ENCODE measurements at places on chromosomes 1 and 21.
A peak's percentile ranks its signal among the peaks of the same experiment; 100 is the strongest.

DNA sequence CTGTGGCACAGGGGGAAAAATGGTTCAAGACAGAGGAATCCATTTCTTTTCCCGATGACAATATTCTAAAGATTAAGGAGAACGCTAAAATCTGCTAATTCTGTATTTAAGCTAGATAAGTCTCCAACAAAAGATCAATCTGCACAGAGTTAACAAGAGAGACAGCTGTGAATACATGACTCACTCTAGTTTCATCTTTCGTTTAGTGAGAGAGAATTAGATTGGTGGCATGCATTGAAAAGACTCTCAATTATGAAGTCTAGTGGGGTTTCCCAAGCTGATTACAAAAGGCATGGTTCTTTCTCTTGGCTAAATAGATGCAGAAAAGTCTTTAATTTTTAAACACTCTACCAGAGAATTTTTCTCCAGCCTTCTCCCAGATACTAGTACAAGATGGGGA lies 34.4 kb downstream of the CAPN9 start:
- DNase-seq, result no peak

GRCh38 chr1:207815466-207815865 lies 63.6 kb downstream of the CD46 start:
- no peak for DNase-seq

GRCh38 chr1:2983319-2983705 lies 38.0 kb upstream of the ACTRT2 start:
- no peak for DNase-seq

DNA sequence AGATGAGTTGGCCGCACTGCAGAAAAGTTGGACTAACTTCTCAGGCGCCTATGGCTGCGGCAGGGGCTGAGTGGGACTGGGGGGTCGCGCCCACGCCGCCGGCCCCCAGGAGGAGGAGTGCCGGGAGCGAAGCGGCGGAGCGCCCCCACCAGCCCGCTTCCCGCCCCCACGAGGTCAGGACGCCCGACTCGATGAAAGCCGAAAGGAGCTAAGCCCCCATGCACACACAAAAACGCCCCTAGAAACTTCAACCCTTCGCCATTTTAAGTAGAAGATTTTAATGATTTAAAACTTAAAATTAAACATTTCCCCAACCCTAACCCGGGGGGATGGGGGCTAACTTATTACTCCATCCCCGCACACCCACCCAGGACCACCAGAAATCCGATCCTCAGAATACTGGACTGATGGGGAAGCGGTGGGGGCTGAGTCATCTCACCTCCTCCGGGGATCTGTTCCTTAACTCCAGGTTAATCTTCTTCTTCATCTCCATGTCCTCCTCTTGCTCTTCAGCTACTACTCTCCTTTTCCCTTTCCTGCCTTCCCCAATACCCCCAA lies 539 bp downstream of the ANP32E start:
- DNase-seq, result no peak

DNA sequence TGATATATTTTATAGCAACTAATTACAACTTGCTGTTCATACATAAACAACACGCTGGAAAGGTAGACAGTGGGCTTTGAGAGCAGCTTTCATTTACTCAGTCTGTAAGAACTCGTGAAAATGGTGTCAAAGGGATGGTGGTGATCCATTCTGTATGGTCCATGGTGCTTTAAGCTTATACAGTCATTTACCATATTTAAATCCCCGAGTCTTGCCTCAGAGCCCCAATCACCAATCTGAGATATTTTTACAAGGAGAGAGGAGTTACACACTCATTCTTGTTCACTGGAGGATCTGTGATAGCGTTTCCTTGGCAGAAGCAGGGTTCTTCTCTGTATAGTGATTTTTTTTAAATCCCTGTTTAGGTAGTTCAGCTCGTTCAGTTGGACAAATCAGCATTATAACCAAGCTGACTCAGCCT lies 694.6 kb downstream of the USP25 start:
- DNase-seq, result no peak

- DNase-seq, result no peak
Measured at GRCh38 chr21:35314857-35315582, 265.9 kb upstream of the RUNX1 start.

- no peak for DNase-seq
Measured at GRCh38 chr1:1618396-1619068, 3.2 kb downstream of the MIB2 start.

DNA sequence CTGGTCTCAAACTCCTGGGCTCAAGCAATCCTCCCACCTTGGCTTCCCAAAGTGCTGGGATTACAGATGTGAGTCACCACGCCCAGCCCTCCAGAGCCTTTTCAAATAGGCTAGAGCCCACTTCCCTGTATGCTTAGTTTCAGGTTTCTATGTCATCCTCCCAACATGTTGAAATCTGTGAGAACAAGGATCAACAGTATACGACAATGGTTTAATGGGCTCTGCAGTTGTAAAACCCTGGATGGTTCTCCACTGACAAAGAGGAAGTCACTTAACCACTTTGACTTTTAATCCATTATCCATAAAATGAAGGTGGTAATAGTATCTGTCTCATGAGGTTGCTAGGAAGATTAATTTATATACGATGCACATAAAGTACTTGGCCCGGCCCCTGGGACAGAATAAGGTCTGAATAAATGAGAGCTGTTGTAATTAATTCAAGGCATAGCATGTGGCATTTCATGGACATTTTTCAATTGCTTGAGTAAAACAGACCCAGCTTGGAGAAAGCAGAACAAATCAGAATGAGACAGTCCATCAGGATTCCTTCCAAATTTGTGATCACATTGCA lies 113.9 kb upstream of the ZNF648 start:
- no peak for DNase-seq

GRCh38 chr1:85061711-85062424 lies 13.6 kb upstream of the MCOLN3 start:
- DNase-seq, result peak; percentile 49

DNA sequence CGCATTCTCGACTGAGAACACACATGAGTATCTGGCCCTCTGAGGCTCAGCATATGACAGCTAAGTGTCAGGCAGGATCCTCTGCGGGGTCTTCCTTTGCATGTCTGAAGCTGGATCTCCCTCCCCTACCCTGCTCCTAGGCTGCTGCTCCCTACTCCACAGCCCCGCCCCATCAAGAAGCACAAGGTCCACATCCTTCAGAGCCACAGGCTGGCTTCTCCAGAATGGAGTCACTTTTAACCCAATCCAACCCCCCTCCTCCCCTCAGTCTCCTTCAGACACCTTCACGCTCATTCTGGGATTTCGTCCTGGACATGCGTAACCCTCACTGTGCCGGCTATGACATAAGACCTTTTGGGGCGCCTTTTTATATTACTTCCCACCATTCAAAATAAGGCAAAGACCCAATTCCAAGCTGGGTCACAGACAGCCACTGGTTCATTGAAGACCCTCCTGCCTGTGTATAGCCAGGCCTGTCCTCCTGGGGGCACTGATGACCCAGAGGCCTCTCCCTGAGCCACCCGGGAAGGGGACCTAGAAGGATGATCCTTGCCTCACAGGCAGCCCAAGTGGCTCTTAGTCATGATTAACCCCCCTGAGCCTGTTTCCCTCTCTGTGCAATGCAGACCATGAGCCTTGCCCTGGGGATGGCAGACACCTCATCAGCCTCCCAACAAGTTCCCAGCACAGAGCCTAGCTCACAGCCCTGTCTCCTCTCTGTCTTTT lies 4.7 kb downstream of the ADGRB2 start:
- no peak for DNase-seq

GRCh38 chr1:221451741-221452140 lies 290.1 kb downstream of the DUSP10 start:
- no peak for DNase-seq

DNA sequence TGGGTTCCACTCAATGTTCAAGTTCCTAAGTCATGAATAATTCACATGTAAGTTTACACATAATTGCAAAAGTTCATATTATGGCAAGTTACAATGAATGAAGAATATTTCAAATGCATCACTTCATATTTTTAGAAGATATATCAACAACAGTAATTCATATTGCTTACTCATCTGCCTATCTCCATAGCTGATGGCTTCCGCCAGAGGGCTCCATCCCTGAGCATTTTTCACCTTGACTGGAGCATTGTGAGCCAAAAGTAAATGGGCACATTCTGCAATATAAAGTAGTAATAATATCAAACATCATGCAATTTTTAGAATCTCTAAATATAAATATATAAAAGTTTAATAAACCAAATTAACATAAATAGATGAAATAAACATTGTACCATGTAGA lies 29.8 kb downstream of the ANKRD13C start:
- DNase-seq, result no peak

DNA sequence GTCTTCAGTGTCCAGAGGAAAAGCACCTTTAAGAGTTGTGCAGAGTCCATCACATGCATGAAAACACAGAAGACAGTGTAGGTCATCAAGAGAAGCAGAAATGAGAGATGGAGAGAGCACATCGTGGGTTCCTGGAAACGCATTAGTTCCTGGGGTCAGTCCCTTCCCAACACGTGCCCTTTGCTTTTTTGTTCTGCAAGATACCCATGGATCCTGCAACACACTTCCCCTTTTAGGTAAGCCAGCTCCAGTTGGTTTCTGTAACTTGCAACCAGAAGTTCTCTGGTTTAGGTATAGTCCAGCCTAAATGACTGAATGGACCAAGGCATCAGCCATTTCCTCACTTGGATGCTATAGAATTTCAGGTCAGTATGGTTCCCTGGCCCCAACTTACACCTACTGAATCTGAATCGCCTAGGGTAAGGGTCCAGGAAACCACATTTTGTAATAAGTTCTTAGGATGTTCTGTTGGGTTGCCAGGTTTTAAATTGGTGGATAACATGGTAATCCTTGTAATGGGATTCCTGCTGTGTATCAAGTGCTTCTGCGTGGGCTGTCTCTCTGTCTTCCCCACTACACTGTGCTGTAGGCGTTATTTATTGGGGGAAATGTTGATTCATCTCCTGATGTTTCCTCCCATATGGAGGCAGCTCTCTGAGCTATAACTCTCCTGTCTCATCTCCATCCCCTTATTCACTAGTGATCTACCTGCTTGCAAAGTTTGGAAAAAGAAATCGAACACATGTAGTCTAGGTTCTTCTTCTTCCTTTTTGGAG lies 230.6 kb downstream of the TNR start:
- no peak for DNase-seq

DNA sequence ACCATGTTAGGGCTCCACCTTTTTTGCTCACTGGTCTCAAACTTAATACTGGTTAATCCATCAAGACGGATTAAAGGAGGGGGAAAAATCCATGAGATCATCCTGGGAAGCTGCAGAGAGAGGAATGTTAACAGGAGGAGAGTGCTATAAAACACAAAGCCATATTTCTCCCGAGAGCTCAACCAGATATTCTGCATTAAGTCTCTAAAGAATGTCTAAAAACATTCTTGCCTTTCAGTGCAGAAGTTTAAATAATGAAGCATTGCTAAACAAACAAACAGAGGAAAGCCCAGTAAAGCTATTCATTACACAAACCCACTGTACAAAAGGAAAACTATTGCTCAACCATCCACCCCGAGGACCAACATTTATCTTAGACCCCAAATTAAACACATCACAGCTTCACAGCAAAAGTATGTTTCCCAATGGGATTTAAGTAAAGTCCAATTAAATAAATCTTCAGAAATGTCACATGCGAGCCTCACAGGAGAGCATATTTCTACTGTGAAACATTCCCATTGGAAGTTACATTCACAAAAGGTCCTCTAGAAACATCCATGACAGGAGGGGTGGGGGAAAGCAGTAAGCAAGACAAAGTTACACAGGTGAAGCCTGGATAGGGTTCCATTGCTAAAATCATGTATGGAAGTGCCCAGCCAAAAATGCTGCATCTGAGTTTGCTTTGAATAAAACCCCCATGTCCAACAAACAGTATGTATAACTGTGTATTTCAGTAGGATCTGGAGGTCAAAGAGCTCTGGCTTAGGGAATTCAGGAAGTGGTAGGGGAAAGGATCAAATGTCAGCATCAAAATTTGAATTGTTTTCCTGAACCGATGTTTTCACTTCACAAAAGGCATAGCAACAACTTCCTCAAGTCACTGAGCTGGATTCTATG lies 23.3 kb downstream of the DUSP10 start:
- DNase-seq, result no peak

DNA sequence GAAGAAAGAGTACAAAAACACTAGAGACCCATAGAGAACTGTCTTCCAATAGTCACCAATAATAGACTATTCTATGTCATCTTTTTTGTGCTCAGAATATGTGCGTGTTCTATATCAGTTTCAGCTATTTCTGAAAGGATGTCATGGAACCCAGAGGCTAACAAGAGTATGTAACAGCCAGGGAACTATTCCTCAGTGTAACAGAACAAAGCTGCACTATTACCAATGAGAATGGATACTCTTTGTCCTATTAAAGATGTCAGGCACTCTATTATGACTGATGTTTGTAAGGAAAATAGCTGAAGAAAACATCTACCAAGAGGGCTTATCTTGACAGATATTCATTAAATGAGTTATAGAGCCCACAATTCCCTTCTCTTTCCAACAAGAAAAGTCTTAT lies 8.6 kb upstream of the LRRC8C start:
- no peak for DNase-seq

GRCh38 chr1:227946624-227947385 lies 927 bp downstream of the WNT9A start:
- peak; percentile 34 for DNase-seq

DNA sequence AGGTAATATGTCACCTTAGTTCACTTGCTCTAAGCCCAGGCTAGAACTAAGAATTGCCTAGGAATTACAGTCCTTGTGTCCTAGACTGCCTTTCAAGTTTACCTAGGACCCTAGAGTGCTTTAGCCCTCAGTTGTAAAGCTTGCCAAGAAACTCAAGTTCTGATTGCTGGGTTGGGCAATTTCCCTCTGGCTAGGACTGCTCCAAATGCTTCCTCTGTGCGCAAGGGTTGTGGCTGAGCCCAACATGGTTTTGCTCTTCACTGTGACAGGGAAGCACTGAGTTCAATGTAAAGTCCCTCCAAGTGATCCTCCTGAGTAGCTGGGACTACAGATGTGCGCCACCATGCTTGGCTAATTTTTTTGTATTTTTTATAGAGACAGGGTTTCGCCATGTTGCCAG lies 102.3 kb upstream of the NEK7 start:
- no peak for DNase-seq

GRCh38 chr1:204306076-204306475 lies 53.7 kb downstream of the PLEKHA6 start:
- DNase-seq, result no peak

DNA sequence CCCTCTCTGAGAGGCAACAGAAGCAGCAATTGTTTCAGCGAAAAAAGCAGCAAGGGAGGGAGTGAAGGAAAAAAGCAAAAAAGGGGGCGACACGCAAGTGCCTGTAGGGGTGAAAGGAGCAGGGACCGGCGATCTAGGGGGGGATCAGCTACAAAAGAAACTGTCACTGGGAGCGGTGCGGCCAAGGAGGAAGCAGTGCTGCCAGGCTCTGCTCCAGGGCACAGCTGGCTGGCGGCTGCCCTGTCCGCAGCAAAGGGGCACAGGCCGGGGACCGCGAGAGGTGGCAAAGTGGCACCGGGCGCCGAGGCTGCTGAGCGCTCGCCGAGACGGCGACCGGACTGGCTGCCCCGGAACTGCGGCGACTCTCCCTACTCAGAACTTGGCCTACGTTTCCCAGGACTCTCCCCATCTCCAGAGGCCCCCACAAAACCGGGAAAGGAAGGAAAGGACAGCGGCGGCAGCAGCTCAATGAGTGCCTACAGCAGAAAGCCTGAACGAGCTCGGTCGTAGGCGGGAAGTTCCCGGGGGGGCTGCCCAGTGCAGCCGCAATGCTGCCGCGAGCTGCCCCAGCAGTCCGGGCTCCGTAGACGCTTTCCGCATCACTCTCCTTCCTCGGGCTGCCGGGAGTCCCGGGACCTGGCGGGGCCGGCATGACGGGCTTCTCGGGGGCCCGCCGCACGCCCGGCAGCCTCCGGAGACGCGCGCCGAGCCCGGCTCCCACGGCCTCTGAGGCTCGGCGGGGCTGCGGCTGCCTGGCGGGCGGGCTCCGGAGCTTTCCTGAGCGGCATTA lies 1.0 kb upstream of the CDKN2C start:
- no peak for DNase-seq

Data from stimulated activated CD8-positive, alpha-beta memory T cell treated with anti-CD3 and anti-CD28 coated beads, Interleukin-2, amount 100 ng/mL, for 48 hours (primary cell).